ENCODE measurements at places on chromosomes 16 and 17. TPM values are rescaled to one million over a fixed set of nuclear protein-coding genes. Genes with fewer than 3 reads are reported as not detected.

GRCh38 chr17:57662041-57662440 is 83.1 kb downstream of the CCDC182 start:
- no peak for DNase-seq

DNA sequence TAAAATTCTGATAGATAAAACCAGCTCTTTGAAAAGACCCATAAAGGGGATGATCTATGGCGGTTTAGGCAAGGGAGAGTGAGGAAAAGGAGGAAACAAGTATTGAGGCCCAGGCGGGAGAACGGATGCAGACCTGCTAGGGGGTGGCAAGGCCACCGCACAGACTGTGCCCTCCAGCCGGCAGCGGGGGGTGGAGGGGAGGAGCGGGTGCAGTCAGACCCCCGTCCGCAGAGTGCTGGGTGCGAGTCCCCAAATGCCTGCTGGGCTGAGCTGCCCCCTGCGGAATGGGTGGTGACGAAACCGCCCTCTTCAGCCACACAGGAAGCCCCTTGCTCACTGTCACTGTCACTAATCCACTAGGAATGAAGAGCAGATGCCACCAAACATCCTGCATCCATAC is 46.0 kb downstream of the LMF1 start:
- DNase-seq: no peak

- DNase-seq: no peak
Observed at GRCh38 chr17:1918346-1919162, 88.7 kb downstream of the RPA1 start.

GRCh38 chr17:4160294-4160859 is 17.4 kb downstream of the CYB5D2 start:
- DNase-seq: no peak

DNA sequence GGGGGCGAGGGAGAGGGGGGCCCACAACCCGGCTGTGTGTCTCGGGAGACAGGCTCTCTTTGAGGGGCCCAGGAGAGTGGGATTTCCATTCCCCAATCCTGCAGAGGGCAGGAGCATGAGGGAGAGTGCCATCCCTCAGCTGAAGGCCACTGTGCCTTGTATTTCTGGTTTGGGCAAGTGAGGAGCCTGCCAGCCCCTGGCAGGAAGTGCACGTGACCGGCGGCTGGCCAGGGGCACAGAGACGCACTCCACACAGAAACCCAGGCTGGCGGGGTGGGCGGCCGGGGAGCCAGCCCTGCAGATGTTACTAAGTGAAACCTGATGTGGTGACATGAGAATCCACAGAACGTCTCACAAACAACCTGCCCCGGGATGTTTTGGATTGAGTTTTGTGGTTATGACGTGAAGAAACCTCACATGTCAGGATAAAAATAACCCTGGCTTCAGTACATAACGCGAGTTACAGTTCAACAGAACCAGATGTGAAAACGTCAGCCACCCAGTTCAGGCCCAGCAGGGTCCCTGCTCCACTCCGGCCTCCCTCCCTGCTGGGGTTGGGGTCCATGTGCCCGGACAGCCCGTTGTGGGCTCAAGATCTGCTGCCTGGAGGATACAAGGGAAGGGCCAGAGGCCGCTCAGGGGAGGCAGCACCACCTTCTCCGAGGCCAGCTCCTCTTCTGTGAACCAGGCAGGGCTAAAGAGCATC is 51.7 kb upstream of the MTSS2 start:
- DNase-seq: peak; percentile 39

KCNG4 gene
- total RNA-seq: not detected

DNA sequence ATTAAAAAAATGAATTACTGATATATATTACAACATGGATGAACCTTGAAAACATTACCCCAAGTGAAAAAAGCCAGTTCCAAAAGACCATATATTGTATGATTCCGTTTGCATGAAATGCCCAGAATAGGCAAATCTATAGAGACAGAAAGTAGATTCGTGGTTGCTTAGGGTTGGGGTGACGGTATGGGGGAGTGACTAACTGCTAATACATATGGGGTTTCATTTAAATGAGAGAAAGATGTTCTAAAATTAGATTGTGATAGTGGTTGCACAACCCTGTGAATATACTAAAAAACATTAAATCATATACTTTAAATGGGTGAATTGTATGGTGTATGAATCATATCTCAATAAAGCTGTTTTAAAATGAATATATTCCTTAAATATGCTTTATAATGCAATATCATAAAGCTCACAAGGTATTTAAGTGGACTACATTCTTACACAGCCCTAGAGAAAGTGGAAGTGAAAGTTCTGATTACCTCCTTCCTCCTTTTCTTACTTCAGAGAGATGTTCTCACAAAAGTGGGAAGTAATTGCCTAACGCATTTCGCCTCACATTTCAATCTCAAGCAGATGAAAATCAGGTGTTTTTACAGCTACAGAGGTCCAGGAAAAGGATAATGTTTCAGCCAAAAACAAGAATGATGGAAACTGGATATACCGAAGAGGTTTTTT is 142.7 kb upstream of the GNAO1 start:
- no peak for DNase-seq

DNA sequence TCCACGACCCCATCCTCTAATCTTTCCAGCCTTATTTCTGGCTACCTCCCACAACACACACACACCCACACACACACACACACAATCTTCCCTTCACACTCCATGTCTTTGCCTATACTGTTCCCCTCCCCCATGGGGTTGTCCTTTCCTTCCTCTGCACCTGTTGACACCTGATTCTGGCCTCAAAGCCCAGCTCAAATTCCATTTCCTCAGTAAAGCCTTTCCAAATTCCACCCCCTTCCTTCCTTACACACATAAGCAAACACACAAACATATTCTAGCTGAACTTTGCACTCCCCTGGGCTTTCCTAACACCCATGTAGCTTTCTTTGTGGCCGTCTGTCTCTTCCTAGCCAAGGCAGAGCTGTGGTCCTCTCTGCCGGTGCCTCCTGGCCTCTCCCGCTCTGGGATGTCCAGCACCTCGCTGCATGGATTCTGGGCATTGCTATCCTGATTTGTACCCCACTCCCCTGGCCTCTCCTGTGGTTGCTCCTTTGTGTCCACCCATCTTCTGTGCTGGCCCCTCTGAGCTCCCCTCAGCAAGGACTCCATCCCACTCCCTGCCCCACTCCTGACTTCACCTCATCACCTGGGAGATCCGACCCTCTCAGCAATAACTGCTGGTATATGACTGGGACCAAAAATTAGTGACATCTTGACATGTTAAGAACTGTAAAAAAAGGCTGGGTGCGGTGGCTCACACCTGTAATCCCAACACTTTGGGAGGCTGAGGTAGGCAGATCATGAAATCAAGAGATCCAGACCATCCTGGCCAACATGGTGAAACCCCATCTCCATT is 8.4 kb upstream of the SRCIN1 start:
- no peak for DNase-seq

MYOCD gene
- total RNA-seq: not detected

TEKT1 gene
- not detected for total RNA-seq

- no peak for DNase-seq
Observed at GRCh38 chr16:50257876-50258275, 8.5 kb upstream of the ADCY7 start.

DNA sequence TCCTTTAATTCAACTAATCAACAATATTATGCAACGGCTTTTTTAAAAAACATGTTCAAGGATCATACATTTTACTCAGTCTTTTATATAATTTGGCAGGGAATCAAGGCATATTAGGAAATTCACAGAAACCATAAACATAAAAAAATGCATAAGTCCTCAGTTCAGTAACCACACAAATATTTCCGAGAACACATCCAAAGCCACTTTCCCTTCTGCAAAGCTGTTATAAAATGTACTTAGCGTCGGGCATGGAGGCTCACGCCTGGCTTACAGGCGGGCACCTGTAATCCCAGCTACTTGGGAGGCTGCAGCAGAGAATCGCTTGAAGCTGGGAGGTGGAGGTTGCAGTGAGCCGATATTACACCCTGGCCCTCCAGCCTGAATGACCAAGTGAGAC is 9.7 kb upstream of the ZC3H7A start:
- DNase-seq: no peak

DNA sequence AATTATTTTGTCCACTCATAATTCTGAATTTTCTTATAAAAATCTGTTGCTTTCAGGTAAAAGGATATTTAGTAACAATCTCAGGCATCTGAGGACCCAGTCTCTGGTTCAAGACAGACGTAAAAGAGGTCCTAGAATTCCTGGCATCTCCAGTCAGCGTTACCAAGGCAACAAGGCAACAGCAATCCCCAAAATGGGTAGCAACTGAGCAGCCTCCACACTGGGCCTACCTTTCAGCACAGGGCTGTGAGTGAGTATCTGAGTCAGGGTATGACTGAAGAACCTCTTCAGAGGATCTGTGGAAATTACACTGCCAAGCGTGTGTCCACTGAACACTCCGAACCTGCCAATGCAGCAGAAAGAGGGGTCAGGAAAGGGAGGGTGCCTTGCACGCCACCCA is 20.8 kb downstream of the FANCA start:
- DNase-seq: no peak

GRCh38 chr17:18258356-18259038 is at the start of gene FLII:
TSS of gene FLII (minus strand) at chr17:18258738. CDS start at chr17:18258690, 48 bp downstream.
- peak; percentile 22 for DNase-seq
